Left renal cortex interstitium (tissue), 4 donors: ENCODE measurements at places on chromosomes 16 and 17.
A peak's percentile ranks its signal among the peaks of the same experiment; 100 is the strongest.

DNA sequence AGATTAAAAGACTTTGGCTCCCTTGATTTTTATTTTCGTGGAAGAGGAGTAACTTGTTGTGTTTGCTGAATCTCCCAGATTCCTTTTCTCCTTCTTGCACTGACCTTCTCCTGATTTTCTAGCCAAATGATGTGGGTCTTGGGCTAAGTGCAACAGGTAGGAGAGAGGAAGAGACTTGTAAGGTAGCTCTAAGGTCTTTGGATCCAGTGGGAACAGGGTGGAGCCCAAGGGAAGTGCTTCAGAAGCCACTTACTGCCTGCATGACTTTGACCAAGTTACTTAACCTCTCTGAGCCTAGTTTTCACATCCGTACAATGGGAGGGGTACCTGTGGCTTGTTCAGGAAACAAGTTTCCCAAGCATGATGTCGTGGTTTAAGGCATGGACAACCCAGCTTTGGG, 111.3 kb upstream of the IRX3 start:
- DNase-seq: no peak

DNA sequence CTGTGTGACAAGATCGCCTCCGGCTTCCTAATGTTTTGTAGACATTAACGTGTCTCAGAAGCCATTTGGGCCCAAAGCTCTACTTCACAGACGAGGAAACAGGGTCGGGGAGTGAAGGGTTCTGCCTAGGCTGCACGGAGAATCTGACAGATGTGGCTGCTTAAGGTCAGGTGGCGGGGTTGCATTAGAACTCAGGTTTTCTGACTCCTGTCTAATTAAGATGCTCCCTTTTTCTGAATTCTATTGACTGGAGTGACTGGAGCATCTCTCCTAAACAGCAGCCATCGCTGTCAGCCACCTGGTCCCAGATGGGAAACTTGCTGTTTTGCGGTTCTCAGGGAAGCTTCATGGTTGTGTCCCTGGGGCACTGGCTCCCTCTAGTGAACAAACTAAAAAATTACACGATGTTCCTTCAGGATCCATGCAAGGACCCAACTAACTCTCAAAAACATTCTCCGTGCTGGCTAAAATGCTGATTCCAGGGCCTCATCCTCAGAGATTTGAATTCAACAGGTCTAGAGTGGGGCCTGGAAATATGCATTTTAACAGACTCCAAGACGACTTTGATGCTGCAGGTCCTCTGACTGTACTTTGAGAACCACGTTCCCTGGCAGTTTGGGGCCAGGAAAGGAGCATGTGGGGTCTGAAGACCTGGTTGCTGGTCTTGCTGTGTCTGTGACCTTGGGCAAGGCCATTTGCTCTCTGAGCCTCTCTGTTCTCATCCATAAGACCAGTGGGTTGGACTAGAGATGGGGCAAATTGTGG, 117.4 kb downstream of the IRF8 start:
- DNase-seq: peak; percentile 54

DNA sequence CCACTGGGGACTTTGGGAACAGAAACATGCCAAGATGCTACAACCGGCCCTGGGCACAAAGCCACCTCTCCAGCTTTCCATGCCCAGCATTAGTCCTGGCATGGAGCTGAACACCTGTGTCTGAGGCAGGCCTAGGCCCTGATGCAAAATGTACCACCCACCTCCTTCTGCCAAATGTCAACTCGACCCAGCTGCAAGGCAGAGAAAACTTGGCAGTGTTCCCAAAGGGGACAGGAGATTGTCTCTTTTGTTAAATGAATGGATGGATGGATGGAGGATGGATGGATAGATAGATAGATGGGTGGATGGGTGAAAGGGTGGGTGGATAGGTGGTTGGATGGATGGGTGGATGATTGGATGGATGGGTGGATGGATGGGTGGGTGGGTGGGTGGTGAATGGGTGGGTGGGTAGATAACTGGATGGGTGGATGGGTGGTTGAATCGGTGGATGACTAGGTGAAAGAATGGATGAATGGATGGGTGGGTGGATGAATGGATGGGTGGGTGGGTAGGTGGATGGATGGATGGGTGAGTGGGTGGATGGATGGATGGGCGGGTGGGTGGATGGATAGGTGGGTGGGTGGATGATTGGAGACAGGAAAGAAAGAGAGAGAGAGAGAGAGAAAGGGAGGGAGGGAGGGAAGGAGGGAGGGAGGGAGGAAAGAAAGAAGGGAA, 73.4 kb upstream of the TNRC6C start:
- no peak for DNase-seq

GRCh38 chr16:19846436-19846835, 38.2 kb downstream of the GPRC5B start:
- DNase-seq: no peak

- DNase-seq: no peak
These were observed 234.5 kb downstream of the SEC14L1 start for GRCh38 chr17:77375108-77375916.

DNA sequence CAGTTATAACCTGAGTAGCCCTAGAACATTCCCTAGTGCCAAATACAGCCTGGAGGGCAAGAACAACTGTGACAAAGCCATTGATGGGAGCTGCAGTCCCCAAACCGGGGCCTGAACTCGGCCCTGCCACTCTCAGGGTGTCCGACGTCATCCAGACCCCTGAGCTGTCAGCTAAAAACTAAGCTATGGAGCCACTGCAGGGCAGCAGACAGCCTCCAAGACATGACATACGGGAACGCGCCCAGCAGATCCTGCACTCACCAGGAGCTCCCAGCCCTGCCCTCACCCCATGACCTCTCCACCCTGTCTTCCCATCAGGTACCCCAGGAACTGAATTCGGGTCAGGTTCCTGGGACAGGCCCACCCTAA, 28.4 kb downstream of the KDM8 start:
- no peak for DNase-seq

- DNase-seq: no peak
These were observed 17.3 kb downstream of the JPH3 start for GRCh38 chr16:87619360-87620200.

DNA sequence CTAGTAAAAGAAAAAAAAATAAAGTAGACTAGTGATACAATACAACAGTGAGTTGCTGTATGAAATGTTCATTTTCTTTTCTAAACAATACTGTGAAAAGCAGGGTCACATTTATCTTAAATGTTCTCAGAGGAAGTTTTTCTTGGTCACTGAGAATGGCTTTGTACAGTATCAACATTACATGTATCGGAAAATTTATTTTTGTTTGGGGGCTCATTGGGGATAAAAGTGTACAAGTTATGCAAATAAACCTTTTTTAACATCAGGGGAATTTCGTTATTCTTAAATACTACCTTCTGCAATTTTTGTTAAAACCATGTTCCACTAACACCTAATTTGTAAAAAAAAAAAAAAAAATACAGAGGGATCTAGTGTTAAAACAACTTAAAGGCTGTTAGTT, 8.7 kb upstream of the ZNF594 start:
- no peak for DNase-seq

DNA sequence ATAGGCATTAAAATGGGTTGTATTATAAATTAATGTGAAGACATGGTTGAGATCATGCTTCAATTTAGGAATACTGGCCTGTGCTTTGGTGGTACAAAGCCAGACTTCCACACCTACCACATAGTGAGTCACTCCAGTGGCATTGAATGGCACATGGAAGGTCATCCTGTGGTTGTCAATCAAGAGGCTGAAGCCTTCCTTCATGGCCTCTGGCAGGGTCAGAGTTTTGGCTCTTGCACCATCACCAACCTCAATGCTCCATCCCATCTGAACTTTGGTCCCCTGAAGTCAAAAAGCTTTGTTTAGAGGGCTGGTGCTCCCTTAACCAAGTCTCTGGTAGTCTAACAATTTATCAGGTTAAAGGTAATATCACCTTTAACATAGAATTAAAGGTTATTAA, 6.1 kb downstream of the ZP2 start:
- DNase-seq: no peak

DNA sequence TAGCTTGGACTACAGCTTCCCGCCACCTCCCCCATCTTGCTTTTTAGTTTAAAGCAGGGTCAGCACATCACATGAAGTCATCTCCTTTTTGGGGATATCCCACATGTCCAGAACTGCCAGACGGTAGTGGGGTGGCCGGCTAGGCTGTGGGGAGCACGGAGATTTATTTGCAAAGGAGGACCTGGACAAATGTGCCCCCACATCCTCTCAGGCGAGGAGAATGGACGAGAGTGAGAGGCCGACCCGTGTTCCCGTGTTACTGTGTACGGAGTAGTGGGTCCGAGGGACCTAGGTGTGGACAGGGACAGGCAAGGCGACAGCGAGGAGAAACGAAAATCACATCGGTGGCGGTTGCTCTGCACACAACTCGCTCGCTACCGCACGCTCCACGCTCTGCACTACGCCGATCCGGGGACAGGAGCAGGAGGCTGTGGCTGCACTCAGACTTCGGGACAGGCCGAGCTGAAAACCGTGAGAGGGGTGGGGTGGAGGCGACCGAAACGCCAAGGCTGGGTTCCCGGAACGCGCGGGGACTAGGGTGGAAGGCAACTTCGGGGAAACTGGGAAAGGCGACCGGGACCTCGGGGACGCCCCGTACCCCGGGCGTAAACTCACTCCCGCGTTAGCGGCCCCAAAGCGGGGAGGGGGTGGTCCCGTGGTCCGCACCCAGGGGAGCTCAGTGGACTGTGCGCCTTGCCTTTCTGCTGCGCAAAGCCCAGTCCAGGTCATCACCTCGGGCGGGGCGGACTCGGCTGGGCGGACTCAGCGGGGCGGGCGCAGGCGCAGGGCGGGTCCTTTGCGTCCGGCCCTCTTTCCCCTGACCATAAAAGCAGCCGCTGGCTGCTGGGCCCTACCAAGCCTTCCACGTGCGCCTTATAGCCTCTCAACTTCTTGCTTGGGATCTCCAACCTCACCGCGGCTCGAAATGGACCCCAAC, at the start of gene MT1A:
Gene MT1A (plus strand): TSS at position 853 of the 937 bp plus-strand sequence. CDS start 73 bp downstream, at position 926.
- no peak for DNase-seq
